ENCODE measurements at places on chromosomes 3 and 15. TPM values are rescaled to one million over a fixed set of nuclear protein-coding genes. Genes with fewer than 3 reads are reported as not detected.

Gene PPM1L
- 4.4 TPM for total RNA-seq

Gene PEX11A
- 2.9 TPM for total RNA-seq

GRCh38 chr3:26652164-26652563 is 29.6 kb downstream of the LRRC3B start:
- no peak overlapping the region for H3K27ac ChIP-seq
- H3K4me3 ChIP-seq: no peak overlapping the region
- DNase-seq: no peak
- H3K4me1 ChIP-seq: no peaks in the 10 kb centered on the region

GRCh38 chr15:95853350-95853749 is 477.1 kb upstream of the NR2F2 start:
- no peak overlapping the region for H3K4me3 ChIP-seq
- no peak for DNase-seq
- no peaks in the 10 kb centered on the region for H3K36me3 ChIP-seq
- no peaks in the 10 kb centered on the region for H3K27me3 ChIP-seq
- H3K27ac ChIP-seq: no peak overlapping the region

DNA sequence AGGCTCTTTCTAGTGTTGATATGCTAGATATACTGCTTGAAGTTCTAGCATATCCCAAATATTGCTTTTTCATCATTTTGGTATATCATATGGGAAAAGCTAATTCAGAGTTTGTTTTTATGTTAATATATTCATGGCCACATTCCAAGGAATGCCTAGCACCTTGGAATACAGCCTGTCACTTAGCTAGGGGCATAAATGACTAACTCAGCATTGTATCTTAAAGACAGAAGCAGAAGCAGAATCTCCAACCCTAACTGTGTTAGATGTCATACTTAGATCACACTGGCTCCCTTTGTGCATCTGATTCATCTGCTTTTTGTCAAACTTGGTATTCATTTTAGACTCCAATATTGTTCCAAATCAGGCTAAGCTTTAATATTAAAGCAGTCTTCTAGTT is 130.8 kb upstream of the TSPAN3 start:
- H3K4me1 ChIP-seq: no peaks in the 10 kb centered on the region
- H3K27ac ChIP-seq: no peak overlapping the region
- H3K27me3 ChIP-seq: no peaks in the 10 kb centered on the region
- H3K36me3 ChIP-seq: no peaks in the 10 kb centered on the region

DNA sequence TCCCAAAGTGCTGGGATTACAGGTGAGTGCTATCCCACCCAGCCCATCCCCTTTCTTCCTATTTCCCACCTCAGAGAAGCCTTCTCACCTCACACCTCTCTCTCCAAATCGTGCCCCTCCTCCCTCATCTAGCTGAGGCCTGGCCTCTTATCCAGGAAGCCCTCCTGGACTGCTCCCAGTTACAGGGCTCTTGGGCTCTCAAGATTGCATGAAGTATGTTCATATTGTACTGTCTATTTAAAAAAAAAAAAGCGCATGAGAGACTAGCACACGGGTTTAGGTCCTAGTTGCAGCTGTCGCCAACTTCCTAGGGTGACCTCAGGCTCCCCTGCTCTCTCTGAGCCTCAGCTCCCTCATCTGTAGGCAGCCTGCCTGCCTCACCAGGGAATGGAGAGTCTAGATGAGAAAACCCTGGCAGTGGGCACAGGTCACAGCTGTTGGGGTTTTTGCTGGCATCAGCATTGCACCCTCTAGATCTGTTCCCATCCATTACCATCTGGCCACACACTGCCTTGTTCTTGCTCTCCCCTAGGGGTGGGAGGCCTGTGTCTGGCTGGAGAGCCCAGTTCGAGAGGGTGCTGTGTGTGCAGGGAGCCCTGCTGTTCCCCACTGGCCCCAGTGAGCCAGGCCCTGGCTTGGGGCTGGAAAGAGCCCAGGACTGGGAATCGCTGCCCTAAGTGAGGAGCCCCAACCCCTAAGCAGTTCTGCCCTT is 24.2 kb upstream of the C15orf39 start:
- H3K27ac ChIP-seq: no peak overlapping the region
- H3K27me3 ChIP-seq: peaks cover 10% of the 10 kb centered on the region
- H3K4me1 ChIP-seq: no peaks in the 10 kb centered on the region
- no peak for DNase-seq
- H3K4me3 ChIP-seq: no peak overlapping the region
- no peaks in the 10 kb centered on the region for H3K36me3 ChIP-seq

Gene SLC28A2
- not detected for total RNA-seq

Gene GABRA5
- total RNA-seq: not detected

- H3K4me1 ChIP-seq: peaks cover 13% of the 10 kb centered on the region
- H3K4me3 ChIP-seq: no peak overlapping the region
- H3K36me3 ChIP-seq: no peaks in the 10 kb centered on the region
- DNase-seq: no peak
- no peaks in the 10 kb centered on the region for H3K27me3 ChIP-seq
Measured at GRCh38 chr3:114484919-114485318, 191.1 kb downstream of the TIGIT start.

DNA sequence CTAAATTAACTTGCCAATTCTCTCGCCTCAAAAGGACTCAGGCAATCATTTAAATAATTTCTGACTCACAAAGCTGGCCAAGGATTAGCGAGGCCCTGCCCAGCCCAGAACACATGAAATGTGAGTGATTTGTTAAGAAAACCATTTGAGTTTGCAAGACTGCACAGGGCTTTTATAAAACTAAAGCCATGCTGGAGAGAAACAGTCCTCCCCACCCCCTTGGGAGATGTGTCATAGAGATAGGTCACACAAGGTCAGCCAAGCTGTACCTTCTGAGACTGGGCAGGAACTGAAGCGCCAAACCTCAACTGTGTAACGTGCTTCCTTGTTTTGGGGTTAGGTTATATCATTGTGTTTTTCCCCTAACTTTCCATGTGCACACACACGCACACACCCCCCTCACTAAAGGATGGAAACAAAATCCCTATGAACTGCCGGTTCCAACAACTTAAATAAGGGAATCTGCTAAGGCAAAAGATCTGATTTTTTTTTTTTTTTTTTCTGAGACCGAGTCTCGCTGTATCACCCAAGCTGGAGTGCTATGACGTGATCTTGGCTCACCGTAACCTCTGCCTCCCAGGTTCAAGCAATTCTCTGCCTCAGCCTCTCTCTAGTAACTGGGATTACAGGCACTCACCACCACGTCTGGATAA is 8.1 kb downstream of the SPATA12 start:
- no peak for DNase-seq
- no peaks in the 10 kb centered on the region for H3K27me3 ChIP-seq
- H3K27ac ChIP-seq: no peak overlapping the region
- H3K36me3 ChIP-seq: no peaks in the 10 kb centered on the region

- no peaks in the 10 kb centered on the region for H3K27me3 ChIP-seq
- no peaks in the 10 kb centered on the region for H3K36me3 ChIP-seq
- DNase-seq: no peak
- no peaks in the 10 kb centered on the region for H3K4me1 ChIP-seq
- H3K27ac ChIP-seq: no peak overlapping the region
Measured at GRCh38 chr3:113496924-113497323, 18.0 kb downstream of the SPICE1 start.

Gene SLC6A20
- not detected for total RNA-seq

DNA sequence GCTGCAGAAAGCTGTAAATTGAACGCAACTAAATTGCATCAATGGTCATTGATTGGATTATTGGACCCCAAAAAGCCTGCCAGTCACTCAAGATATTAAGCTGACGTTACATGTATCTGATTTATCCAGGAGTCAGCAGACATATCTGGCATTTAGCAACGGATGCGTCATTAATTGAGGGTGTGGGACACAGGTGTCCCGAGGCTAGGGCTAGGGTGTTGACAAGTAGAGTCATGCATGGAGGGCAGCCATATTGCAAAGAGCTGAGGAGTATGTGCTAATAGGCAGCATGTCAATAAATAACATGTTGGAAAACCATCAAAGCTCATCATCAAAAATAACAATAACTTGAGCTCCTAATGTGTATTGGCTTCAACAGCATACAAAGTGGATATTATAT is 234.5 kb upstream of the GOLGA6L4 start:
- DNase-seq: no peak
- no peak overlapping the region for H3K4me3 ChIP-seq
- H3K4me1 ChIP-seq: no peaks in the 10 kb centered on the region
- H3K27me3 ChIP-seq: no peaks in the 10 kb centered on the region

DNA sequence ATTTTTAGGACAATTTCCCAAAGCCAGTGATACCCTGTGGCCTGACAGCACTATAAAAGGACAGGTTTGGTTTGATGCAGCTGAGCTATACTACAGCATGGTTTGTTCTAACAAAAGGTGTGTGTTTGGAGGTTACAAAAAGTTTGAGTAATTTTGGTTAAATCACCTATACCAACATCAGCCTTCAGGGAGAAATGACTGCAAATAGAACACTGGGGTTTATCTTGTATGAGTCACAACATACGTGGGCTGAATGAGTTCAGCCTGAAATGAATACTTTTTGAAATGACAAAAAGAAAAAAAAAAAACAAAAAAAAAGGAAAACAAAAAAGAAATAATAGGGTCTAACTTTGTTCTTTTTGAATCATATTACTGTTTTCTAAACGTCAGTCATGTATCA is 345.7 kb downstream of the CNTN3 start:
- H3K27me3 ChIP-seq: no peaks in the 10 kb centered on the region
- DNase-seq: no peak

GRCh38 chr3:16309558-16309957 is 44.5 kb downstream of the OXNAD1 start:
- peaks cover 42% of the 10 kb centered on the region for H3K36me3 ChIP-seq
- no peaks in the 10 kb centered on the region for H3K27me3 ChIP-seq
- H3K4me1 ChIP-seq: peaks cover 96% of the 10 kb centered on the region
- DNase-seq: peak; percentile 67
- H3K27ac ChIP-seq: peak overlapping the region; percentile 13
- H3K4me3 ChIP-seq: peak overlapping the region; percentile 12

- H3K36me3 ChIP-seq: no peaks in the 10 kb centered on the region
- peak; percentile 64 for DNase-seq
- H3K27ac ChIP-seq: no peak overlapping the region
Measured at GRCh38 chr15:77083381-77084160, 12.7 kb upstream of the TSPAN3 start.

DNA sequence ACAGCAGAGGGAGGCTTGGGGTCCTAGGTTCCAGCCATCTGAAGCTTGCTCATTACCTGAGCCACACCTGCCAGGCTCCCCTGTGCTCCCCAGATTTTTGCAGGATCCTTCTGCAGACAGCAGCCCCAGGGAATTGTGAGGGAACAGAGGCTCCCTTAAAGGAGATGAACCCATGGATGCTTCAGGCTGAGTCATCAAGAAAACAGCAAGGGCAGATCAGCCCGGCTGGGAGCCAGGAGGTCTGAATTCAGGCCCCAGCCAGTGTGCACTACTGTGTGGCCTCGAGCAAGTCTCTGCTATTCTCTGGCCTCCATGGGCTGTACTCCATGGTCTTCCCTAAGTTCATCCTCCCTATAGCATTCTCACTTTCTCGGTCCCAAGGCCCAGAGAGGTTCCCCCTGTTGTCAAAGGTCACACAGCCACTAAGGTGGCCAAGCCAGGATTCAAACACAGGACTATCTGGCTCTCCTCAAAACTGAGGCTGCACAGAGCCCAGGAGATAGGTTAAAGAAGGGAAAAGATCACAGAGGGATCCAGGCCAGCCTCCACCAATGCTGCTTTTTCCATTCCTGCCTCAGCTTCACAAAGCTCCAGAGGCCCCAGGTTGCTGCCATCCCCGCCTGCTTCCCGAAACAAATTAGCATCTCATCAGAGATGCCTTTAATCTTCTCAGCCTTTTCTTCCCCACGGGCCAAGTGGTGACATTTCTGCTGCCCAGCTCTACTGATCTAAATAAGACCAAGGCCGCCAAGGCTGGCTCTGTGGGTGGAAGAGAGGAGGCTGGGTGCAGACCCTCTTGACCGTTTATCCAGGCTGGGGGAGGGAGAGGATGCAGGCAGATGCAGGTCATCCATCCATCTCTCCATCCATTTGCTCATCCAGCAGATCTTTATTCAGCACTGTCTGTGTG is 21.2 kb upstream of the GRIP2 start:
- H3K4me3 ChIP-seq: no peak overlapping the region
- no peaks in the 10 kb centered on the region for H3K36me3 ChIP-seq
- H3K4me1 ChIP-seq: no peaks in the 10 kb centered on the region
- DNase-seq: no peak
- peaks cover 3% of the 10 kb centered on the region for H3K27me3 ChIP-seq

DNA sequence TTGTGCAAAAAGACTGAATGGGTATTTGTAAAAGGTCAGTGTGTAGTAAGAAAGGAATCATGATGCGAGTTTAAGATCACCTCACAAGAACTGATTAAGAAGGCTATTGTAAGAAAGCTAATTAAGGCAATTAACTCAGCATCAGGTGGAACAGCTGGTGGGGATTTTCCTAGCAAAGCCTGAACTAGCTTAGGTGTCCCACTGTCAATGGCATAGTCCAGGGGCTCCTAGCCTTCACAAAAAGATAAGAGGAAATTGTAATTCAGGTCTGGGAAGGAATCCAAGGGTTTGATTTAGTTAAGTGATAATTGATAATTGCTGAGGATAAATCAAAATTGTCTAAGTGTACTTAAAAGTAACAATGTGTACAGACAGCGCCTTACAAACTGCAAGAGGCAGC is 901.6 kb downstream of the TUSC7 start:
- H3K4me3 ChIP-seq: no peak overlapping the region
- H3K4me1 ChIP-seq: no peaks in the 10 kb centered on the region
- H3K36me3 ChIP-seq: no peaks in the 10 kb centered on the region
- H3K27ac ChIP-seq: no peak overlapping the region
- H3K27me3 ChIP-seq: no peaks in the 10 kb centered on the region
- no peak for DNase-seq

Gene RGMA
- total RNA-seq: 0.20 TPM

Gene CCR9
- total RNA-seq: 8.3 TPM

DNA sequence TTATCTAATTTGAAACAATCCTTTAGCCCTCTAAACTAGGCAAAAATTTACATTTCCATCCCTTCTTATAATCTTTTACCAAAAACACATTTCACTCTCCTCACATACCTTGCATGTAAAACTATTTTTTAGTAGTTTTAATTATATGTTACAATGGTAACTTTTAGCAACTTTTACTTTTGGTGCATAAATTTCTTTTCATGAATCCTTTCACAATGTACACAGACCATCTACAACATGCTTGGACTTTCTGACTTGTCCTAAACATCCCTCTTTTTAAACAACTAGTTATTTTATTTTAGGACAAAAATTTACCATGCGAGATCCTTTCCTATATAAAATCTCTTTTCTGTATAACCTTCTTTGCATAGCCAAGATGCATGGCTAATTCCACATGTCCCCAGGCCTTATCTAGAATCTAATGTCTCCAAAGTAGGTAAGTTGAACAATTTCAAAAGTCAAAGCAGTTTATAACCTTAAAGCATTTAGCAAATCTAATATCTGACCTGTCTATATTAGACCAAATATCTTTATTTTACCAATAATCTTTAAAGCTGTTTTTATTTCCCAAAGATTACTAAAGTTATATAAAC is 14.4 kb upstream of the ALDH1L1 start:
- H3K27ac ChIP-seq: no peak overlapping the region
- H3K4me1 ChIP-seq: no peaks in the 10 kb centered on the region
- H3K4me3 ChIP-seq: no peak overlapping the region
- no peaks in the 10 kb centered on the region for H3K27me3 ChIP-seq
- no peak for DNase-seq
